Bronchial epithelial cell (primary cell): ENCODE measurements at places on chromosomes 11 and 22.

DNA sequence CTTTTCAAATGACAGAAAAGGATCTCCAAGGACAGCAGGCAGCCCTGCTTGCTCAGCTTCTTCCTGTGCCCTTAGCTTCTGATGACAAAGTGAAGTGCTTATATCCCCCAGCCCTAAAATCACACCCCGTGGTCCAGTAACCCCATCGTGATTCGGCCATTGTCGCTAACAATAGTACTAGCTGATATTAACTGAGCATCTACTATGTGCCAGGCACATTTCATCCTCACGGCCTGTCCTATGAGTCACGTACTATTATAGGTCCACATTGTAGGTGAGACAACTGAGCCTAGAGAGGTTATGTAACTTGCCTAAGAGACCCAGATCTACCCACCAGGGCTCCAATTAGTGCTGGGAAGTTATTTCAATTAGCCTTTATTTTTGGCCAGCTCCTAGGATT lies 6.1 kb downstream of the SCN4B start:
- no peak for DNase-seq

- no peak for DNase-seq
Observed at GRCh38 chr11:12715131-12715530, 40.9 kb downstream of the TEAD1 start.

GRCh38 chr11:130514316-130514715 lies 65.9 kb downstream of the ADAMTS15 start:
- no peak for DNase-seq

DNA sequence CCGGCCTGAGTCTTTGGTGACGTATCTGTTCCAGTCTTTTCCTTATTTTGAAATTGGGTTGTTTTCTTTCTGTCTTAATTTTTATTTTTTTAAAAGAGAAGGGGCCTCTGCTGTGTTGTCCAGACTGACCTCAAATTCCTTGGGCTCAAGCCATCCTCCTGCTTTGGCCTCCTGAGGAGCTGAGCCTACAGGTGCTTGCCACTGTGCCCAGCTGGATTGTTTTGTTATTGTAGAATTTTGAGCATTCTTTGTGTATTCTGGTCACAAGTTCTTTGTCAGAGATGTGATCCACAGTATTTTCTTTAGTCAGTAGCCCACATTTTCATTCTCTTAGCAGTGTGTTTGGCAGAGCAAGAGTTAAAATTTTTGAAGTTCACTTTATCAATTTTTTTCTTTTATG lies 100.1 kb downstream of the ATXN10 start:
- DNase-seq, result no peak

DNA sequence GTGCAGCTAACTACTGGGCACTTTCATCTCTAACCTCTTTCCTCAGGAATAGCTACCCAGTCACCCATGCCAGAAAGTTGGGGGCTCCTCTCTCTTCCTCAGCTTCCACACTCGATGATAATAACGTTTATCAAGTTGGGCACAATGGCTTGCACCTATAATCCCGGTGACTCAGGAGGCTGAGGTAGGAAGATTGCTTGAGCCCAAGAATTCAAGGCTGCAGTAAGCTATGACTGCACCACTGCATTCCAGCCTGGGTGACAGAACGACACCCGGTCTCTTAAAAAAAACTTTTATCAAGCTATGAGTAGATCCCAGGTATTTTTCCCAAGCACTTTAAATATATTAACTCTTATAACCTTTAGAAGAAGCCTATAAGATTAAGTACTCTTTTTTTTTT lies 2.0 kb downstream of the SF3A1 start:
- DNase-seq, result no peak

GRCh38 chr11:71463331-71464211 lies 10.6 kb downstream of the NADSYN1 start:
- no peak for DNase-seq

DNA sequence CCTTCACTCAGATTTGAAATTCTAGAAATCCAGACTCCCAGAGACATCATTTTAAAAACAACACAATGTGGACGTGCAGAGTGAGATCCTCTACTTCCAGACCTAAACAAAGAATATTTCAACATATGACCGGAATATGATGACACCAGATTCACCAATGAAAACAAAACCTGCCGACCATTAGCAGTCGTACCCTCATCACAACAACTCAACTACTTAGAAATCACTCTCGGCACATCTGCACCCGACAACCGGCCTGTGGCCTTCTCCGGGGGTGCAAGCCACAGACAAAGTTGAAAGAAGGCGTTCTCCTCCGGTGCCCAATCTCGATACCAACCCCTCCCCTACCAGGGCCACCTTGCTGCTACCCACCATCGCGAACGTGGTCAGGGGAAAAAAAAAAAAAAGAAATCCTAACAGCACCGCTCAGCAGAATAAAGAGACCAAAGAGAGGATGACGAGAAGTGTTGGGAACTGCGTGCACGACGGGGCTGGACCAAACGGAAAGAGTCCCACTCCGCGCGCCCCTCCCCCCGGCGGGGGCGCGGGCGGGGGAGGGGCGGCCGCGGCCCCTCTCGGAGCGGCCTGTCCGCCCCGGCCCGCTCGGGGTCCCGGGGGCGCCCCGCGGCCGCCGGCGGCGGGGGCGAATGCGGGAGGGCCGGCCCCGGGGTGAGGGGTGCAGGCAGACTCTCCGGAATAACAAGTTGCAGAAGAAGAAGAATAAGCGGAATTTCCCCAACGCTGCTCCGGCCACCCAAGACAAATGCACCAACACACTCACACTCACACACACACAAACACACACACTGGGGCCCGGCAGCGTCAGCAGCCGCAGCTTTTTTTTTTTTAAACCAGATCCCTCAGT lies 1.7 kb downstream of the PHF21A start:
- DNase-seq, result peak; percentile 55

DNA sequence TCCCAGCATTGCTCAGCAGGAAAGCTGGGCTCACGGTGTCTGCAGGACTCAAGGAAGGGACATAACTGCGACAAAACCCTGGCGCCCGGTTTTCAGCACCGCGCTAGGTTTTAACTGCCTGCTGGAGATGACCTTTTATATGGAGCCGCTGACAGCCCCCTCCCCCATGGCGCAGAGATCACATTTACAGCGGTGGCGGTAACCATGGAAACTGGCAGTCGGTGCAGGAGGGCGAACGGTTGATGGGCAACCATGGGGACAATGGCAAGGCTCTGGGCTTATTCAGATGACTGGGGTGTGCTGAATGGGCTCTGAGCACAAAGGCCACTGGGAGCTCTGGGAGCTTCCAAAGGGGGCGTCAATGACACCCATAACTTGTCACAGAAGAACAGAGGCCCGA lies 37.2 kb downstream of the CELSR1 start:
- no peak for DNase-seq
